Right lung (tissue), 10 donors: ENCODE measurements at places on chromosomes 4 and X. TPM values are rescaled to one million over a fixed set of nuclear protein-coding genes. Genes with fewer than 3 reads are reported as not detected.

The AFP gene
- 0.31 TPM for polyA plus RNA-seq

The FGFBP1 gene
- 0.13 TPM for polyA plus RNA-seq

The KDM6A gene
- polyA plus RNA-seq = 51.0 TPM

The BRS3 gene
- polyA plus RNA-seq = not detected

The PARM1 gene
- polyA plus RNA-seq = 29.9 TPM

The MXRA5 gene
- polyA plus RNA-seq = 0.17 TPM

The DRP2 gene
- polyA plus RNA-seq = 2.1 TPM

DNA sequence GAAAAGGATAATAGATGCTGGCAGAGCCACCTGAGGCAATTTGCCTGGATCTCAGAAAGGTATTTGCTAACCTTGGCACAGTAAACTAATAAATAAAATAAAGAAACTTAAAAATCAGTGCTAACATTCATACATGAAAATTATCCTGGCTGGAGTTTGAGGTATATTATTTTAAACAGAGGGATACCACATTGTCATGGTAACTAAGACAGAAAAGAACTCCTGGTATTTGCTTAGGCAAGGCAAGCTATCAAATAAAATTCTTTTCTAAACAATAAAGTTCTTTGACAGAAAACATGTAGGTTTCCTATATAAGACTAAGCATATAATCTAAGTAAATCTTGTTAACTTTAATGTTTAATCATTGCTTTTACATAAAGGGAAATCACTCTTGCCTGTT, 218.8 kb downstream of the MAGEB17 start:
- DNase-seq = no peak

- no peak for DNase-seq
Measured at GRCh38 chr4:102388611-102389010, 43.3 kb upstream of the SLC39A8 start.

DNA sequence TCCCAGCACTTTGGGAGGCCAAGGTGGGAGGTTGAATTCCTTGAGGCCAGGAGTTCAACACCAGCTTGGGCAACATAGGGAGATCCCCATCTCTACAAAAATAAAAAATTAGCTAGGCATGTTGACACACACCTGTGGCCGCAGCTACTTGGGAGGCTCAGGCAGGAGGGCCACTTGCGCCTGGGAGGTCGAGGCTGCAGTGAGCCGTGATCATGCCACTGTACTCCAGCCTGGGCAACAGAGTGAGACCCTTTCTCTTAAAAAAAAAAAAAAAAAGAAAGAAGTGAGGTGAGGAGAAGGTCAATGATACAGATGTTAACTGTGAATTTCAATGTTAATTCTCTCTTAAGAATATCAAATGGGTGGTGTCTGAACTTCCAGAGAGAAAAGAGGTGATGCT, 15.1 kb upstream of the AP1S2 start:
- DNase-seq = no peak

GRCh38 chr4:40912460-40913184, 162.9 kb downstream of the NSUN7 start:
- no peak for DNase-seq

GRCh38 chr4:150743564-150744342, 161.8 kb downstream of the MAB21L2 start:
- peak; percentile 17 for DNase-seq

- no peak for DNase-seq
Measured at GRCh38 chrX:110003167-110004156, 548 bp downstream of the TMEM164 start.

DNA sequence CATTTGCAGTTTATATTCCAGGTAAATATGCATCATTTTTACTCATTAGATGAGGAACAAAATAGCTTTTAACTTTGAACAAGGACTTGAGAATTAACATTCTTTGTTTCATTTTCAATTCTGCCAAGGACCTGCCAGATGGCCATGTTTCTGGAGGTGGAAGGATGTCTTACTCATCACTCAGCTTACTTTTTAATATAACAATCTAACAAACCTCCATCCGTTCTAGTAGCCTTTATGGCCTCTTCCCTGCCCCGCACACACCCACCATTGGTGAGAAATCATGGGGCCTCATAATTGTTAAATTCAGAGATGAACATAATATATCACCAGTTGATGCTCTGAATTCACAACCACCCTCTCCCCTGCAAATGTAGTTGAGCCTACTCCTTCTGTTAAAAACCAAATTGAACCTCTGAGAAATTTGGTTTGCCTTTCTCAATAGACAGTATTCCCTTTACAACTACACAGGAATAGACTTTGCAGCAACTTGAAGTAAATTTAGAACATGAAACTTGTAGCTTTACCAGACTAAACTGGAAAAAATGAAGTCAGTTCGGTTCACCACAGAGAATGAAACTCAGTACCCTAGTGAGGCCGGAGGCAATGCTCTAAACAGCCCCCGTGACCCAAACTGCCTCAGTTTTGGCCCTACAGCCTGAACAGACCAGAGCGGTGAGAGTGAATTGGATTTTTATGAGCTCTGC, 50.1 kb upstream of the ACSL4 start:
- DNase-seq = no peak

DNA sequence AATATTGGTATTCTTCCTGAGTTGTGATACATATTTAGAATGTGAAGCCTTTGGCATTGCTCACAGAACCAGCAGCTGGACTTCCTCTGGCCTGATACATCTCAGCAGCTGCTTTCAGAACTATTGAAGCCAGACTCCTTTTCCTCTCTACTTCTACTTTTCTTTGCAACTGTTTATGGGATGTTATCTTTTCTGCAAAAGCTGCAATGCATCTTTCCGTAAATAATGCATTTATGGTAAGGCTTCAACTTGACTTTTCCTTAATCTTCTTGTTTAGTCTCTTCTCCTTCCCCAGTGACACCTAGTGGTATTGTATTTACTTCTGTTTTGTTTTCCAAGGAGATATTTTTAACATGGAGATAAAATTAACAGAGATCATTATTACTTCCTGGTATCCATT, 1548.7 kb downstream of the PCDH7 start:
- DNase-seq = peak; percentile 29

- DNase-seq = no peak
Measured at GRCh38 chr4:39367166-39367565, 1.0 kb upstream of the RFC1 start.

DNA sequence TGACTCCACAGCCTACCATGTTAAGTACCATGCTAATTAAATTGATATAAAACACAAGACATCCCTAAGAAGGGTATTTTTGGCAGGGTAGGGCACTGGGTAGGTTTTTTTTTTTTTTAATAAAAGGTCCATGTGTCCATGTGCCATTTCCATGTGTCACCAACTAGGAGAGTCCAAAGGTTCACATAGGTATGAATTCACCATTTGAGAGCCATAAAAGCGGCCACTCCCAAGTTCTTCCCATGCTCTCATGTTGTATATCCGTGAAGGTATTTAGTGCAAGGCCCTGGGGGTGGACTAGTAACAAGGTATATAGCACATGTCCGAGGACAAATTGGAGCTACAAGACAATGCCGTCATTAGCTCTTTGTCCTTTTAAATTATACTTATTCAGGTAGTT, 107.3 kb downstream of the PDE5A start:
- DNase-seq = no peak

GRCh38 chr4:4437798-4438470, 51.0 kb downstream of the NSG1 start:
- no peak for DNase-seq

GRCh38 chr4:15376594-15376993, 51.2 kb upstream of the C1QTNF7 start:
- DNase-seq = no peak

GRCh38 chrX:97159916-97160800, 276.4 kb downstream of the RPA4 start:
- no peak for DNase-seq

DNA sequence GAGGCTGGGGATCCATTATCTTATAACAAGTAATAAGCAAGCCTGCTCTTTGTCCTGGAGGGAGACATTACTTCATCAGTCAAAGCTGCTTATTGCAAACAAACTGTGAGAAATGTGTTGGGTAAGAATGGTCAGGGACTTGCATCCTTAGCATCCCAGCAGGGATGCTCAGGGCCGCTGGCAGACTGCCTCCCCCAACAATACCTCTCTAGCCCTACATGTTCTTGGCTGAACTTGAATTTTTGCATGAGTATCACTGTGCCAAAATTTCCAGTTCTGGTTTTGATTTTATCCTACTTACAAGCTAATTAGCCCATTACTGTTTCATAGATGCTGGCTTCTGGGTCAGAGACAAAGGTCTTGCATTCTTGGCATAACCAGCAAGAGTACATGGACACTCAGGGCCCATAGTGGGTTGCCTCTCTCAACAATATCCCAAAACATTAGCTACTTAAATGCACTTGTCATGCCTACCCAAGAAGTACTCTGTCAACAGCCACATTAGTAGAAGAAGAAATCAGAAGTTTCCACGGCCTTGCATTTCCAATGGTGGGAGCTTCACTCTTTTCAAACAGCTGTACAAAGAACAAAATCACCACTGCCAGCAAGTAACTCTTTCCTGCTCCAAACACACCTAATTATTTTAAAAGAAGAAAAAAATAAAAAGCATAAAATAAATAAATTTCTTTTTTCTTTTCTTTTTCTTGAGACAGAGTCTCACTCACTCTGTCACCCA, 41.9 kb upstream of the NEUROG2 start:
- DNase-seq = peak; percentile 0

DNA sequence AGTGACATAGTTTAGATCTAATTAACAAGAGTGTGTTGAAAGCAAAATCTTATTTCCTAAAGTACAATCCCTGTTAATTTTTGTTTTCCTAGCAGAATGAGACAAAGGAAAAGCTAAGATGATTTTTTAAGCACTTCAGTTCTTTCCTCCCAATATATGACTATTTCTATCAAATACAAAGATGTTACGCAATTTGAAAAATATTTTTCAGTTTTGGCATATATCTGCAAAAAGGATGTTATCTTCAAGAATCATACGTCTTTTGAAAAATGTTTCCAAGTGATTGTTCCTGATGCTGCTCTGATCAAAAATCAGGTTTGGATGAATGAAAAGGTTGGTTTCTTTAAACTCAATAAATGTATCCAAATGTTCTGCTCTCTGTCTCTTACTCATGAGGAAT, 486.7 kb upstream of the CPEB2 start:
- DNase-seq = no peak

DNA sequence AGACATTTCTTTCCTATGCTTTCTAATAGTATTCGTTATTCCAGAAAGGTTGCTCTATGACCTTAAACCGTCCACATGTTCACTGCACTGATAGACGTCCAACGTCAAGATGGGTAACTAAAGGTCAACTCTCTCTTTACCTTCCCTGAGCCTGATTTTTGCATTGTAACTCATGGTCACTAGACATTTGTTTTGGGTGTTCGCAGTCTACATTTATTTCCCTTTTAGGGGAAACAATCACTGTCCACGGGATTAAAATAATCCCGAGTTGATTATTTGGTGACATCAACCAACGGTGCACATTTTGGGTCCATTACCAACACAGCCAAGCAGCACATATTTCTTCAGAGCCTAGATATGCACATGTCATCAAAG, 540 bp upstream of the HADH start:
- DNase-seq = no peak

- DNase-seq = no peak
Measured at GRCh38 chrX:27276751-27277150, 186.4 kb downstream of the PPP4R3C start.

DNA sequence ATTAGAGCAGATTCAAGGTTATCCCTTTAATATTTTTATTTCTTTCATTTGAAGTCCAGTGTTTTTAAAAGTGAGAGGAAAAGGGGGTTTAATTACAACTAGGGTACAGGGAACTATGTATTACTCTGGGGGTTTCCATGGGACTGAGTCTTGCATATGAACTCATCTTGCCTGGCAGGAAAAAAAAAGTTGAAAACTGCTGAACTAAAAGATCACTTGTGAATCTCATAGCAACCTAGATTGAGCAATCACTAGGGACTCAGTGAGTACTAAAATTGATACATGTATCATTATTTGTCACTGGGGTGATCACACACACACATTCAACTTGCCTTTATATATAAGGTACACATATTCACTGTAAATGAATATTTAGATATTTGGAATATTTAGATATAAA, 180.7 kb upstream of the SFRP2 start:
- DNase-seq = no peak

DNA sequence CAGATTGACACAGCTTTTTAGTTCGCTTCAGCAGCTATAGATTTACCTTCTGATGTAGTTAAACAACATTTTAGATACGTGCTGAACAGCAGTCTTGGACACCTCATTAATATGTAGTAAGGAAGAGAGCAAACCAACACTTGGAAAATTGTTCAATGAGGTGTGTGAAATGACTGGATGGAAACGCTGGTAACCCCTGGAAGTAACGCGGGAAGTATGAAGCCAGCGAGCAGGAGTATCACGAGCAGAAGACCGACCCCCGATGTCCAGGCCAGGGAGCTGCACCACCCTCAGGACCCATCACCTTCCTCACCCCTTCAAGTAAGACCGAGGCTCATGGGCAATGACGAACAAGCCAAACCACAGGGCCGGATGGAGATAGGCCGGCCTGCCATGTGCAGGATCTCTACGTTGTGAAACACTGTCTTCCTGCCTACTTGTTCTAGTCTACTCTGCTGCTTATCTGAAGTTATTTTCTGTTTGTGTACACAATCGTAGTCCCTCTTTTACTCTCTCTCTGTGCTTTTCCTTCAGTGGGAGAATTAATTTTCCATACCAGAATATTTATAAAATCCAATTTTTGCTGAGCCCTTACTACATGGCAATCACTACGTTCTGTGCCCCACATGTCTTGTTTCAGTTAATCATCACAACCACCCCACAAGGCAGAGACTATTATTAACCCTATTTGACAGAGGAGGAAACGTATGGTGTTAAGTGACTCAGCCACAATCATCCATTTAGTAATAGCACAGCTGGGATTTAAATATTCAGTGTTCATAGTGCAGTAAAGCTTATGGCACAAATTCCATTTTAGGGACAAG, 221.7 kb downstream of the APBB2 start:
- no peak for DNase-seq

DNA sequence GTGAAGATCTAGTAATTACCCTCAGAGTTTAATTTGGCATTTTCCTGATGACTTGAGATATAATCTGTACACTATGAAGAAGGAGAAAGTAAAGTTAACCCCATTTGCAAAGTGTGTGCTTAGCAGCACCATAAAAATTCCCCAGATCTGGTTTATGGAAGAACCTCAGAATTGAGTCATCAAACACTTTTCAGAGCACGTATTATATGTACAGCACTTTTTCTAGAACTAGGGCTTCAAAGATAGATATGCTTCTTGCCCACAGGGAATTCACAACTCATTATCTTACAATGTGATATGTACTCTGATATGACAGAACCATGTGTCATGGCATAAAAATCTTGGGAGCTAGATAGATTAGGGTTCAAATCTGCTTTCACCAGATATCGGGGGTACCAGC, 150.9 kb downstream of the SLC10A7 start:
- DNase-seq = no peak
